ENCODE measurements at places on chromosomes 3 and 15.

GRCh38 chr3:1235526-1236120, 142.8 kb downstream of the CNTN6 start:
- no peak for DNase-seq

DNA sequence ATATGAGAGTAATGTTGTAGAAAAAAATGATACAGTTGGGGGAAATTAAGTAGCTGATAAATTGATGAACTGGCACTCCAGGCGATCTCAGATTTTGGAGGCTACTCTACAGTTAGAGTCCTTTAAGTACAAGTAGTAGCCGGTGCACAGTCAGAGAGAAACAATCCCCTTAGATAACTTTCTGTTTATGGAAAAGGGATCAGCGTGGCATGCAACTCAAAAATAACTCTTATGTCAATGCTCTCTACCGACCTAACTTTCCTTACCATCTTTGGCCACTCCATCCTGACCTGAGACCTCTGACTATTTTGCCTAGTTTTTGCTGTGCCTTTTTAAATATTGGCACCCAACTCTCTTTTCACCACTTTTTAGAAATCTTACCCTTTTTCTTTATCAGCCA, 299.6 kb downstream of the UNC13C start:
- no peak for DNase-seq

DNA sequence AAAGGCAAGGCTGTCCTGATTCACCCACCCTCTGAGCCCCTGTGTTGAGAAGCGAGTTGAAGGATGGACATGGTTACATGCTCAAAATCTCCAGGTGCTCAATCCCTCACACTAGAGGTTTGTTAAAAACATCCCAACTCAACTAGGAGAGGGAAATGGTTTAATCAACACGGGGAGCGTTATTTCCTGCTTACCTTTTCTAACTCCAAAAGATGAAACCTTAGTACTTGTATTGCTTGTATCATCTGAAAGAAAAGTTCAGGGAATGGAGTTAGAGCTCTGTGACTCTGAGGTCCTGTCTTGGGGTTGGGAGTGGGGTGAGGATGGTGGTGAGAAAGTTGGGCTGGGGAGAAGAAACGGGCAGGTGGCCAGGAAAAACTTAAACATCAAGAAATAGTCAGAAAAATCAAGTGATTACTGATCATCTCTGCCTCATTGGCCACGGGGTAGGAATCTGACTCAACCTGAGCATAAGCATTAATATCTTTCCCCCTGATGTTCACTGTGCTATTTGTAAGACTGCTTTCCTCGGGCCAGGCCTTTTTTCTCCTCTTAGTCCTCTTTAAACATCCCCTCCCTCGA, 5.9 kb downstream of the MEIS2 start:
- no peak for DNase-seq

GRCh38 chr3:159669766-159670165, 318.9 kb upstream of the IL12A start:
- DNase-seq: no peak

- peak; percentile 49 for DNase-seq
Measured at GRCh38 chr3:24773798-24774197, 279.1 kb upstream of the THRB start.

DNA sequence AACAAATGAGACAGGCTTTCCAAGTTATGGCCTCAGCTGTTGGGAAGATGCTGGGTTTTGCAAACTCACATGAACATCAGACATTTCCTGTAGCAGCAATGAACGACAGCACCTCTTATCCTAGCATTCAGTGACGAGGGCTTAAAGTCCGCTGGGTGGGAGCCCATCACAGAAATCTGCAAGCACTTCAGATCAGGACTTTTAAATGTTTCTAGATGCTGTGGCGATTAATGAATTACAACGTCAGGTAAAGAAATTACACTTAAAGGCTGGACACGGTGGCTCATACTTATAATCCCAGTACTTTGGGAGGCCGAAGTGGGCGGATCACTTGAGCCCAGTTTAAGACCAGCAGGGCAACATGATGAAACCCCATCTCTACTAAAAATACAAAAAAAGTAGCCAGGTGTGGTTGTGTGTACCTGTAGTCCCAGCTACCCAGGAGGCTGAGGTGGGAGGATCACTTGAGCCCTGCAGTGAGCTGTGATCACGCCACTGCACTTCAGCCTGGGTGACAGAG, 3.9 kb downstream of the AEN start:
- no peak for DNase-seq

DNA sequence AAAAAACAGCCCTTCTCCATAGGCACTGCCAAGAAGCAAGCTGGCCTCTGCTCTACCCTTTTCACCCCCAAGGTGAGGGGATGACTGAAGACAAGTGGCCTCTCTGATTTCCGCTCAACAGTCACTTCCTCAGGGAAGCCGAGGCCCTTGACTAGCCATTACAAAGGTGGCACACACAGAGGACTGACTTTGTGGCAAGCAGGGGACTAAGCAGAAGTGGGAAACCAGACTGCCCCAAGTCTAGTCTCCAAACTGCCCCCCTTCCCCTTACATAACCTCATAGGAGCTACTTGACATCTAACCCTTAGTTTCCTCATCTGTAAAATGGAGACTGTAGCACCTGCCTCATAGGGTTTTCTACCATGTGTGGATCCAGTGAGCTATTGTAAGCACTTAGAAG, 118.9 kb downstream of the FOXP1 start:
- no peak for DNase-seq

GRCh38 chr15:36291501-36291900, 287.9 kb upstream of the CDIN1 start:
- no peak for DNase-seq

DNA sequence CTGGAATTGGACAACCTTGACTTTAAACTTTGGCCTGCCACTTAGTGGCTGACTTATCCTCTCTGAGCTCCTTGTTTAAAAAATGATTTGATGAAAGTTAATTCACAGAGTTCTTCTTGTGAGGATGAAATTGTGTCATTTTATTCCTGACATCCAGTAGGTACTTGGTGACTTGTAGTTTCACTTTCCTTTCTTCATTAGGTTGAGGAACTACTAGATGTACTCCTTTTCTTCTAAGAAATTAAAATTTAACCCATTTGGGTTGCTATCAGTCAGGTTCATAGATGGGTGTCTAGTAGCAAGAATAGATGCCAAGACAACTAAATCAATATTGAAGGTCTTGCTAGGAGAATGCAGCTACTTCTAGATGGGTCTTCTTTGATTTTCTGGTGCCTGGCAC, 5.2 kb downstream of the NR1D2 start:
- no peak for DNase-seq

GRCh38 chr15:55475842-55476241, 32.2 kb downstream of the DNAAF4 start:
- no peak for DNase-seq

GRCh38 chr3:10570196-10570946, 65.0 kb upstream of the ATP2B2 start:
- DNase-seq: no peak

DNA sequence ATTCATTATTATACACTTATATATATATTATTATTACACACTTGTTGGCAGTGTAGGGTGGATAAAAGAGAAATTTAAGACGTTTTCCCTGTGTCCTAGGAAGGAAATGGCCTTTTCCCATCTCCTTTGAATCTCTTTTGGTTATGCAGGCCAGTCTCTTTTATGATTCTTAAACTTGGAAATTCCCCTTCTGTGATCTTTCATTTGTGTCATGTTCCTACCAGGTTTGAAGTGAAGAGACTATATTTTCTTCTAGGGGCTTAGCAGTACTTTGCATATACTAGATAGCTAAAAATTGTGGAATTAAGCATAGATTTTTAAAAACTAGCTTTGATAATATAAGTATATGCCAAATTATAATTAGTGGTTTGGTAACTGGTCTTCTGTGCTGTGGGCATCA, 58.5 kb downstream of the BBX start:
- no peak for DNase-seq

DNA sequence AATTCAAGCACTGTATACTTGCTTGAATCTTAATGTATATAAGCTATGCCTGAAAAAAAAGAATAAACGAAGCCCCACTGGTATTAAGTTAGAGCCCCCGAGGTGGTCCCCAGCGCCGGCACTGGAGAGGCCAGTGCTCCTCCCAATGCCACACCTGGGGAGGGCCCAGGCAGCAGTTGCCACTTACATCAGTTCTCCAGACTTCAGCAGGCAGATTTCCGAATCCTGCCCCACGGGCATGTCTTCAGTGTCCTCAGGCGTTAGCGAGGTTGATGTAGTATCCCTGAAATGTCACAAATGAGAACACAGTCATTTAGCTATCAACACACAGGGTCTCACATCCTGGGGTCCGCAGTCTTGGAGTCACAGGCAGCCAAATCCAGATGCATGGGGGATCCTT, 7.0 kb upstream of the CXCR6 start:
- DNase-seq: no peak

GRCh38 chr3:107989661-107990060, 101.2 kb downstream of the CD47 start:
- DNase-seq: no peak

DNA sequence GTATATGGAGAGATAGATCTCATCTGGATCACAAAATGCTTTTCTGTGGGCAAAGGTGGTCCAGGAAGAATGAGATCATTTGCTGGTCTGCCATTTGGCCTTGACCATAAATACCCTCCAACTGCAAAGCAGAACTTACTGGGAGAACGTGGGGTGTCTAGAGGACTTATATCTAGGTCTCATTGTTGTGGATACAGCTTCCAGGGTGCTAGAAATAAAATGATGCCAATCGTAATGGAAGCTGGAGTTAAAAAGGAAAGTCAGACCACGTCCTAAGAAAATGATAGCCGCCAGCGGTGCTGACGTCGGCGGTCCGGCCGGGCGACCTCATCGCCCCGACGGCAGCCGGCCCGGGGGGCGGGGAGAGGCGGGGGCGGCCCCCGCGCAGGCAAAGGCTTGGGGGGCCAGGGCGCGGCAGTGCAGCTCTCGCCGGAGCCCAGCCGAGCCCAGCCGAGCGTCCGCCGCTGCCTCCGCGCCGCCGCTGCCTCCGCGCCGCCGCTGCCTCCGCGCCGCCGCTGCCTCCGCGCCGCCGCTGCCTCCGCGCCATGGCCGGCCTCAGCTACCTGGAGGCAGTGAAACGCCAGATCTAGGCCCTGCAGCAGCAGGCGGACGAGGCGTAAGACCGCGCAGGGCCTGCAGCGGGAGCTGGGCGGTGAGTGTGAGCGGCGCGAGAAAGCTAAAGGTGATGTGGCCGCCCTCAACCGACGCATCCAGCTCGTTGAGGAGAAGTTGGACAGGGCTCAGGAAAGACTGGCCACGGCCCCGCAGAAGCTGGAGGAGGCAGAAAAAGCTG, 89.5 kb downstream of the EOMES start:
- peak; percentile 9 for DNase-seq

DNA sequence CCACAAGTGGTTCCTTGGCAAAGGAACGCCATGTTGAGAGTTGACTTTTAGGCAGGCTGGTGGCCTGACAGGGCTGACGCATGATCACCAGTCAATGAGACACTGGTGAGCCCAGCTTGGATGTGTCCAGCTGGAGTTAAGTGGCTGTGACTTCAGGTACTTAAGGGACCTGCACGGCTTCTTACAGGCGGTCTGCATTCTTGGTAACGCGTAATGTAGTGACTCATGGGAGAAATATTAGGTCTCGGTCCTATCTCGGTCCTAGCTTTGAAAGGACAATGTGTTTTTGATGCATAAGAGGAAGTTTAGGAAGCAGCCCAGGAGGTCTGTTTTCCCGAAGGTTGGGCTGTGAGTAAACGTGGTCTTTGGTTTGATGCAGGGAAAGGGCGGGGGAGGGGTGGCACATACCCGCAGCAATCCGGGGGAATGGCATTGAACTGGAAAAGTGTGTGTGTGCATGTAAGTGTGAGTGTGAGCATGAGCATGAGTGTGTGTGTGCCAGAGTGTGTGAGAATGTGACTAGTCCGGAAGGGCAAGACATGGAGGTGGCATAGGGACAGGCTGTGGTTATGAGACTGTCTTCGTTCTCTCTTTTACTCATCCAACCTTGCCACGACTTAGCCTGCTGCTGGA, 55.3 kb downstream of the FAM43A start:
- no peak for DNase-seq

DNA sequence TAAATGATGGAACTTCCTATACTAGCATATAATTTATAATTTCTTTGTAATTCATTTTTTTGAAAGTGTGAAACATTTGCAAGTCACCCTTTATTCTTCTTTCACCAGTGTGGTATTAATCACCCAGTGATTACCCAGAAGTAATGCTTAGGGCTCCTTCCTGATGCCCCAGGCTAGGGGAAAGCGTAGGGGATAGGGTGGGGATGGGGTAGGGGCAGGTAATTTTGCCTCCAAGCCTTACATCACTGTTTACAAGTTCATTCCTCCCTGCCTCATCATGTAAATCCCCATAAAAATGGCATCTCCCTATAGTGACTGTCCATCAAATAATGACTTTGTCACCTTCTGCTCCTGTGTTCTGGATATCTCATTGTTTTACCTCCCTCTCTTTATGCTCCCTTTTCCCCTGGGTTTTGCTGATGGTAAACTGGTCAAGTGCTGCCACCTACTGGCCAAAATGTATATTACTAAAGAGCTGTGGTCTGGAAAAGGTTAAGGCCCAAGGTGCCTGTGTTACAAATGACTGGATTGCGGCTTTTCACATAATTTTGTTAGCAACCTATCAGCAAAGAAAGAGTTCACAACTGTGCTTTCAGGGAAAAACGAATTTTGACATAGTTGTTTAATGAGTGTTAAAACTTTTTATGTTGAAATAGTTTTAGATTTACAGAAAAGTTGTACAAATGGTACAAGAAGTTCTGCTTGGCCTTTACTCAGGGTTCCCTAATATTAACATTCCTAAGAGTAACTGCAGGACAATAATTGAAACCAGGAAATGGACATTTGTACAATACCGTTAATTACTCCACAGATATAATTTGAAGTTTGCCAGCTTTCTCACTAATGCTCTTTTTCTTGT, 54.7 kb downstream of the ONECUT1 start:
- DNase-seq: peak; percentile 85

DNA sequence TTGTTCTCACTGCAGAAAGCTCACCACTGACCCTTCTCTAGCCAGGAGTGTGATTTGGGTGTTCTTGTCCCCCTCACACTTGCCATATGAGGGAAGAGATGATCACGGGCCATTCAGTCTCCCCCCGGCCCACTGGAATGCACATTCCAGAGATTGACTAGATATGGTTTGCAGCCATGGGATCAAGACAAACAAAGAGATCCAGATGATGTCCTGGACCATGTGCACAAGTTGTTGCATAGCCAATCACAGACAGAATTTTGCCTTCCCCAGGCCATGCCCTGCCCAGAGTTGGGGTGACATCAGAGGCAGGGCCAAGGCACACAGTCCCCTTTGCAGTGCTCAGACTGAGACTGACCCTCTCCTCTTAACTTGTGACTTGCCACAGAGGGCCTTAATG, 14.8 kb downstream of the MUC13 start:
- no peak for DNase-seq

- DNase-seq: no peak
Measured at GRCh38 chr3:57972531-57973111, 35.6 kb upstream of the FLNB start.

DNA sequence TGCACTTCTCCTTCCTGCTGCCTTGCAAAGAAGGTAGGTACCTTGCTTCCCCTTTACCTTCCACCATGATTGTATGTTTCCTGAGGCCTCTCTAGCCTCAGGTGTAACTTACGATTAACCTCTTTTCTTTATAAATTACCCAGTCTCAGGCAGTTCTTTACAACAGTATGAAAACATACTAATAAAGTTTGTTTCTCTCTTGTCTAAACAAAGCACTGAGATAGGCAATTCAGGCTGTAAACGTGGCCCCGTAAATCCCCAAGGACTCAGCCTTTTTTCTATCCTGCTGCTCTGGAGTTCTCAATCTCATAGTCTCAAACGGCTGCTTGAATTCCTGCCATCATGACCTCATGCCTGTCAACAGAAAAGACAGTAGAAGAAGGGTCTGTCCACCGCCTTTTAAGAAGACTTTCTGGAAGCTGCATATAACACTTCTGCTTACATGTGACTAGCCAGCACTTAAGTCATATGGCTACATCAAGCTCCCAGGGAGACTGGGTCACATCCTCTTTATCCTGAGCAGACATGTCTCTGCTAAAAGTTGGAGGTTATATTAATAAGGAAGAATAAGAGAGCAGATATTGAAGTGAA, 257.8 kb downstream of the EBLN2 start:
- DNase-seq: no peak

All from NCI-H2171 (cell line).